ENCODE measurements at places on chromosomes 4 and X.
A peak's percentile ranks its signal among the peaks of the same experiment; 100 is the strongest.

GRCh38 chrX:139725720-139726119 lies 17.8 kb upstream of the MCF2 start:
- no peak for DNase-seq

GRCh38 chr4:55330241-55330640 lies 15.8 kb upstream of the SRD5A3 start:
- no peak for DNase-seq

GRCh38 chr4:2961811-2962441 lies 1.3 kb downstream of the NOP14 start:
- DNase-seq, result no peak

- no peak for DNase-seq
Observed at GRCh38 chr4:41456559-41457101, 81.3 kb upstream of the LIMCH1 start.

DNA sequence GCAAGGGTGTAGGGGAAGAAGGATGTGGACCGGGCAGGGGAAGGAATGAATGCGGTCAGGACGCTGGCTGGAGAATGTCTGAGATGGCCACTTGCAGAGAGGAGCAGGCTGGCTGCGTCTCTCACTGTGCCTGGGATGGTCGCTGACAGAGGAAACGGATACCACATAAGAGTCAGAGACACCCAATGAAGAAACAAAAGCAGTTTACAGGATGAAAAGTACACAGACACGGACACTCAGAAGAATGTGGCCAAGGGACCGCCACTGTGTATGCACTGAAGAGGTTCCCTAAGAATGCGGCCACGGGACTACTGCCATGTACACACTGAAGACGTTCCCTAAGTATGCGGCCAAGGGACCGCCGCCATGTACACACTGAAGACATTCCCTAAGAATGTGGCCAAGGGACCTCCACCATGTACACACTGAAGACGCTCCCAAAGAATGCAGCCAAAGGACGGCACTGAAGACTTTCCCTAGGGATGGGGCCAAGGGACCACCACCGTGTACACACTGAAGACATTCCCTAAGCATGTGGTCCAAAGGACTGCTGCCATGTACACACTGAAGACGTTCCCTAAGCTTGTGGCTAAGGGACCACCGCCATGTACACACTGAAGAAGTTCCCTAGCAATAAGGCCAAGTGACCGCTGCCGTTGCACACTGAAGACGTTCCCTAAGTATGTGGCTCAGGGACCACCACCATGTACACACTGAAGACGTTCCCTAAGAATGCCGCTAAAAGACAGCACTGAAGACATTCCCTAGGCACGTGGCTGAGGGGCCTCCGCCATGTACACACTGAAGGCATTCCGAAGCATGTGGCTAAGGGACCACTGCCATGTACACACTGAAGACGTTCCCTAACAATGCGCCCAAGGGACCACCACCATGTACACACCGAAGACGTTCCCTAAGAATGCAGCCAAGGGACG lies 32.2 kb downstream of the DHRSX start:
- DNase-seq, result no peak

DNA sequence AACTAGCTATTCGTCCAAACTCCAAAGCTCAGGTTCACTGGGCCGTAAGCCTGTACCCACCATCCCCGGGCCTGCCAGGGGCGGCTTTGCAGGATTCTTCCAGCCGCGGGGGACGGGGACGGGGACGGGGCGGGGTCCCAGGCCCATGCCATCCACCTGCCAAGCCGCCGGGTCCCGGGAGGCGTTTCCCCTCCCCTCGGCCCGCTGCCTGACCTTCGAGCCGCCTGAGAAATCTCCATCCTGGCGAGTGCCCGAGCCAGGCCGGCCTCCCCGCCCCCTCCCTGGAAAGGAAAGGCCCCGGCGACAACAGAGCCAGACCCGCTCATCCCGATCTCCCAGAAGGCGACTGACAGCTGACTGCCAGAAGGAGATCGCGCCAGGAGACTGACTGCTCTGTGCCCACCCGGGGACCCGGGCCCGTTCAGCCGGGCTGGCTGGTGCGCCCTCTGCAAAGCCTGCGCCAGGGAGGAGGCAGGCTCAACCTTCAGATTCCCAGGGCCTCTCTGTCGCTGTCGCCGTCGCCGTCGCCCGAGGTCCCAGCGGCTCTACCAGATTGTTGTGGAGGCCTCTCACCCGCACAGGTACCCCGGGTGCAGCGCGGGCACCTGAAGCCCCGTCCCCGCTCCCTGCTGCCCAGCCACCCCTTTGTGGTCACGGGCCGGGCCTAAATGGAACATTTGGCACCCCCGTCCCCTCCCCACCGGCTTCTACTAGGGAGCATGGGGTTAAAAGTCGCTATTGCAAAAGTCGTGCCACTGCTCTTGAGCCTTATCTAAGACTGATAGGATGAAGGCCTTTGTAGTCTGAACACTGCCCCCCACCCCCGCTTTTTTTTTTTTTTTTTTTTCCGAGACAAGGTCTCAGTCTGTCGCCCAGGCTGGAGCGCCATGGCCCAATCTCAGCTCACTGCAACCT lies at the start of gene RGN:
Gene RGN, plus strand, starts transcription at position 315 of the 915 bp plus-strand sequence. CDS start 2,702 bp downstream, outside the sequence.
- DNase-seq, result no peak

GRCh38 chr4:80035336-80035735 lies 37.7 kb downstream of the ANTXR2 start:
- peak; percentile 24 for DNase-seq

DNA sequence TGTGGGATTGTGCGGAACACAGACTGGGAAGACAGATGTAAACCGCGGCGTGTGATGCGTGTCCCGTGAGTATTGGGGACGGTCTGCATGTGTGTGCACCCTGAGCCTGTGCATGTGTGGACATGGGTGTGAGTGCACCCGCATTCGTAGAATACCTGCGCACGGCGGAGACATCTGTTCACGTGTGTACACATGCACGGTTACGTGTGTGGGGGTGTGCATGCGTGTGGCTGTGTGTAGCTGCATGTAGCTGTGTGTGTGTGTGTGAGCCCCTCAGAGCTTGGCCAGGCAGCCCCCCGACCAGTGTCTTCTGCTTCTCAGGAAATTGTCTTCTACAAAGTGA lies 19.6 kb downstream of the ATP5ME start:
- no peak for DNase-seq

- DNase-seq, result peak; percentile 9
Observed at GRCh38 chrX:139429913-139430312, 100.6 kb upstream of the F9 start.

DNA sequence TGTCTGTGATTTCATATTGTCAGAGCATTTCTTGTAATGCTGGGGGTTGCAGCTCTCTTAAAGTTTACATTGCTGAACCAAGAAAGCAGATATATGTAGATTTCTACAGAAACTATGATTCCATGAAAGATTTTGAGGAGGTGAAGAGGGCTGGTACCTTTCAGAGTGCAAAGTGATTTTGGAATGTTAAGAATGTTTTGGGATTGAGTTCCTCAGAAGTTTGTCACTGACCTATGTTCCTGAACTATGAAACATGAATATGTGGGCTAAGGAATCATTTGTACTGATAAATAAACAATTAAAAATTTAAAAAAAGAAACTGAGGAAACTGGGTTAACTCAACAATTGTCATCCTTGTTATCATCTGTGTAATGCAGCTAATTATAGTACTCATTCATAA lies 12.3 kb upstream of the CHIC2 start:
- no peak for DNase-seq

- DNase-seq, result no peak
Observed at GRCh38 chrX:48530736-48531135, 8.8 kb upstream of the TBC1D25 start.

DNA sequence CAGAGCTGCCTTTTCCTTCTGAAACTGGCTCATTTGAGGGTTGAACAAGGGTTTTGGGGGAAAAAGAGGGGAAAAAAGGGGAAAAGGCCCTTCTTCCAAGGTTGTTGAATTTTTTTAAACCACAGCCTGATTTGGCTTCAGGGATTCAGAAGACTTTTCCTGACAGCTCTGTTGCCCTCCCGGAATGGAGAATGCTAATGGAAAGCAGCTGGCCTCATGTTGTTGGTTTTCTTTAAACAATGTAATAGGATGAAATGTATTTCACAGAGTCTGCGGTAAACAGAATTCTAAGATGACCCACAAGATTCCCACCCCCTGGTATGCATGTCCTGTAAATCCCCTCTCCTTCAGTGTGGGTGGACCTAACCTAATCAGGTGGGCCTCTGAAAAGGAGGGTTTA lies 3.3 kb upstream of the KIAA1210 start:
- peak; percentile 43 for DNase-seq

DNA sequence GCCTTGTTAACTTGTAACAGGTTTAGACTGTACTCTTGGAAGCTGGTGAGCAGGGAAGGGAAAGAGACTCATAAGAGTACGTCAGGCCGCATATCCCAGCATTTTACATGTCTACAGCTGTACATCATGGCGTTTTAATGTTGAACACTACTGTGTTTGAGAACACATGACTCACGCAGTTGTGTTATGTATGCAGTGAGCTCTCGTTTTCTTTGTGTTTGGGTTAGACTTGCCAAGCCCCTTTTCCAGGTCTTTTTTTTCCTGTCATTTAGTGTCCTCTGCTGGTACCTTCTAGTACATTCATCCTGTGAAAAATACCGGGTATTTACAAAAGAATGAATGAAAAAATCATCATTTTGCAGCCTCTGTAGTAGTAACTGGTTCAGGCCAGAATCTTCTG lies 35.3 kb downstream of the SMS start:
- peak; percentile 55 for DNase-seq

GRCh38 chr4:176631611-176632010 lies 161.1 kb downstream of the VEGFC start:
- peak; percentile 35 for DNase-seq

DNA sequence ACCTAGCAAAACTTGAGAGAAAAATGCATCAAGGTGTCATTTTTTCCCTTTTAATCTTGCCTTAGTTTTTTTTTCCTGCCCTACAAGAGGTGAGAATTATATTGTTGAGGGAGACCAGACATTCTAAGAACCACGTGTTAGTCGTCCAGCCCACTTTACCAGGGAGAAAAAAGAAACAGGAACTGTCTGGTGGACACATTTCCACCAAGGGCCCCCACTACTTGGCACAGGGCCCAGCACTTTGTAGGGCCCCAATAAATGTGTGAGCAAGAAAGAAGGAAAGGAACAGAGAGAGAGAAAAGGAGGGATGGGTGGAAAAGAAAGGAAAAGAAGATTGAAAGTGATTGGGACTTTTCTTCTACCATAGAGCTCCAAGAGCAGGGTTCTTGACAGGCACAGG lies 3.9 kb upstream of the EGFL6 start:
- DNase-seq, result no peak

DNA sequence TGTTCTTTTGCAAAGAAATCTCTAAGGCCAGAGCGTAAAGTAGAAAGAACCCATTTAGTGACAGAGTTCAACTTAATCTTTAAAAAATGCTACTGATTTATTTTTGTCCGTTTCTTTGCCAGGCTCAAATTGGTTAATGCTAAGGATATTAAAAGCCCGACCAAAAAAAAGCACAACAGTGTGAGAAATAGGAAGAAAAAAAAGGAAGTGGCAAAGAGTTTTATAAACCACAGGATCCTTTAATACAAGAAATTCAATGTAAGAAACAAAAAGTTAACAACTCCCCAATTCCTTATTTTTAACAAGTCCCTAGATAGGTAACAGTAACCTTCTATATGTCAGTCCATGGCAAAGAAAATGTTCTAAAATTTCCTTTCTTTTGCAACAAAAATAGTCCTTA lies 480.4 kb downstream of the ACTRT1 start:
- DNase-seq, result no peak

- DNase-seq, result no peak
Observed at GRCh38 chrX:151030845-151031244, 47.7 kb downstream of the HMGB3 start.

DNA sequence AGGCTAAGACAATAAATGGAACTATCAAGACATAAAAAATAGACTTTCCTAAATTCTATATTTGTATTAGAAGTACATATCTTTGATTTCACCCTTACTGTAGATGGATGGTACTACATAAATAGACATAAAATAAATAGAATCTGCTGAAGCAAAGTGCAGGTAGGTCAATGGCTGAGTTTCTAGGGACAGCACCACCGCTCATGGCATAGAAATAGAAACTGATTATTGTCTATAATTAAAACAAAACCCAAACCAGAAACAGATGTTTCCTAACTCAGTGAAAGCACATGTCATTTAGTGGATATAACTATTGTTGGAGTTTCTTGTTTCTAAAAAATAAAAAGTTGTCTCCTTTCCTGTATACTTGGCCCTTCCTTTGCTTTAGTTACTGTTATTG lies 387.3 kb upstream of the ADGRL3 start:
- no peak for DNase-seq

GRCh38 chr4:89556601-89557305 lies 249.2 kb upstream of the GPRIN3 start:
- no peak for DNase-seq

GRCh38 chr4:168825975-168826374 lies 184.1 kb downstream of the CBR4 start:
- DNase-seq, result no peak

- DNase-seq, result no peak
Observed at GRCh38 chr4:1603413-1604135, 80.5 kb downstream of the FAM53A start.

DNA sequence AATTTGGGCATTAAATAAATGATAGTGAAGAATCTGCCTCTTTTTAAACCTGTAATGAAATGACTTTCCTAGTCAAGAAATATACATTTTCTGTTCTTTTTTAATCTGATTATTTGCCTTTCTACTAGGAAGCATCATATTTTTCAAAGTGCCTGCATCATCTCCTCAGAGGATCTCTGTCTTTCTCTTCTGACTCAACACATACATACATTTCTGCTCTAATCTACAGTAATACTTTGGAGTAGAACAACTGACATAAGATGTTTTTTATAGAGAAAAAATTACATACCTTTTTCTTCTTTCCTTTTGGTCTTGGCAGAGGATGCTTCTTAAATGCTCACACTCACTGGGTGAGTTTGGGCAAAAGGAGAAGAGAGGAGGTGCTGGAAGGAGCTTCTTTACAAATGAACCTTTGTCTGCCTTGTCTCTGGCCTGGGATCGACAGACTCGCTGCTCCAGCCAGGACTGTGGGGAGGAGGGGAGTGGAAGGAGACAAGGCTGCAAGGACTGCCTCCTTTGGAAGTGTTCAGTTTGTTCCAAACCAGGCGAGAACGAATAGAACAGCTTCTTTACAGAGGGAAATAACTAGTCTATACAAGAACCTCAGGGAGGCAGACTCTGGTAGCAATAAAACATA lies at the start of gene SCRG1:
Gene SCRG1, minus strand, starts transcription at position 338 of the 637 bp plus-strand sequence. CDS start 7,702 bp downstream, outside the sequence.
- DNase-seq, result peak; percentile 81

DNA sequence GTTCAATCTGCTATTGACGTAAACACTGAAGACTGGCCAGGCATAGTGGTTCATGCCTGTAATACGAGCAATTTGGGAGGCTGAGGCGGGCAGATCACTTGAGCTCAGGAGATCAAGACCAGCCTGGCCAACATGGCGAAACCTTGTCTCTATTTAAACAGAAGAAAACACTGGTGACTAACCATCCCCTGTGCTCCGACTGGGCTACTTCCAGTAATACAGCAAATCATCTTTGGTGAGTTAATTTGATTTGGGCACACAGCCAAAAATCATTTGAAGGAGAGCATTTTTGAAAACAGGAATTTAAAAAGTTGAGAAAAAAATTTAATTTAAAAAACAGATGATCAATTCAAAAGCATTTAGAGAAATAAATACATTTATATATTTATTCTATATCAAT lies 52.0 kb downstream of the SEC24D start:
- DNase-seq, result peak; percentile 43

GRCh38 chr4:145213245-145213644 lies 32.9 kb upstream of the OTUD4 start:
- DNase-seq, result no peak
